Mucosa of gallbladder (tissue), 1 donor: ENCODE measurements at places on chromosomes 7 and 10.

DNA sequence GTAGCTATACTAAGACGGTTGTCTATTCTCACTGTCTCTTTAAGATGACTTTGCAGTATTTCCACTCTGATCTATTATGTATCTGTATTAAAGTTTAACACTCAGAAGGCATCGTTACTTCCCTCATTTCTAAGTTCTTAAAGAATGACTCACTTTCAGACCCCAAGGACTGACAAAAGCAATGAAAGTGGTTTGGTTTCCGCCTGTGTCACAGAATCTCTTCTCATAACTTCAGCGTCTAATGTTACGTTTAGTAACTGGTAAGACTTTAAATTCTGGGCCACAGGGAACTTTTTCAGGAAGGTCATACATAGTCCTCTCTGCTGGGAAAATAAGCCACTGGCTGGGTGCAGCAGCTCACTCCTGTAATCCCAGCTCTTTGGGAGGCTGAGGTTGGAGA, 892.0 kb upstream of the AUTS2 start:
- DNase-seq = no peak

GRCh38 chr7:46156853-46157252, 235.8 kb upstream of the IGFBP3 start:
- DNase-seq = no peak

- no peak for DNase-seq
These were observed 405.5 kb downstream of the RPS24 start for GRCh38 chr10:78438907-78439809.

DNA sequence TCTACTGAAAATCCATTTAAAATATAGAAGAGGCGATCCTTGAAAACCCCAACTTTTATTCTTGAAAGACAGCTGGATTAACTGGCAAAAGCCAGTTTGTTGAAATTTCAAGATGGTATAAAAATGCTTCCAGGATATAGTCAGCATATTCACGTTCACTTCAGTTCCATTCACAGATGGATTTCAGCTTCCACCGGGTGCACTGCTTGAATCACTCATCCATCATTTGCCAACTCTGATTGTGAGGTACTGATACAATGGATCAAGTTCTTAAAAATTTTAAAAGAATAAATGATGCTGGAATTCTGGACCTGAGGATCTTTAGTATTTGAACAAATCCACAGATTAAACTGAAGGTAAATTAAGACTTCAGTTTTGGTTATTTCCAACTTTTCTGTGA, 2.4 kb downstream of the PURB start:
- no peak for DNase-seq

DNA sequence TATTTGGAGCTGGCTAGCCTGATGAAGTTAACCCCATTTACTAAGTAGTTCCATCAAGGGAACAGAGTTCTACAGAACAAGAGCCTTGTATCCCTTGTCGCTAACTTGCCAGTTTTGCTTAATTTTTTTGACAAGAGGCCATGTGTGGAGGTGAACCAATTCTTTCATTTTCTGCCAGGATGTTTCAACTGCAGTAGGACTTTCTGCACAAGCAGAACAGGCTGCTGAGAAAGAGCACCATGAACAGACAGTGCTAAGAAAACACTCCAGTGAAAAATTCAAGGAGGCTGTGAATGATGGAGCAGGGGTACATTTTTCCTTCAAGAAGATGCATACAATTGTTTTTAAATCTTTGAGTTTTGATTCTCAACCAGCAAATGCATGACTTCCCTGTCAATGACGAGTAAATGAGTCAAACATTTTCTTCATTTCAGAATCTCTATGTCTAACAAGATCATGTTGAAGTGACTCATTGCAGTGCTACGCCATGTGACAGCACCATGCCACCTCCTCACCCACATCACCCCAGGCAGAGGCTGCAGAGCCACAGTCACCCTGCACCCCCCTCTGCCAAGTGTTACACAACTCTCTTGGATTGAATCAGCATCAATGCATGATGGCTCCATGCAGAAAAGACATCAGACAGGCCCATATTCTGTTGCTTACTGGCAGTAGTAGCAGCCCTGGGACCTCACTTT, 193.1 kb downstream of the COBL start:
- DNase-seq = peak; percentile 67

GRCh38 chr10:126551202-126551601, 119.3 kb downstream of the C10orf90 start:
- no peak for DNase-seq

DNA sequence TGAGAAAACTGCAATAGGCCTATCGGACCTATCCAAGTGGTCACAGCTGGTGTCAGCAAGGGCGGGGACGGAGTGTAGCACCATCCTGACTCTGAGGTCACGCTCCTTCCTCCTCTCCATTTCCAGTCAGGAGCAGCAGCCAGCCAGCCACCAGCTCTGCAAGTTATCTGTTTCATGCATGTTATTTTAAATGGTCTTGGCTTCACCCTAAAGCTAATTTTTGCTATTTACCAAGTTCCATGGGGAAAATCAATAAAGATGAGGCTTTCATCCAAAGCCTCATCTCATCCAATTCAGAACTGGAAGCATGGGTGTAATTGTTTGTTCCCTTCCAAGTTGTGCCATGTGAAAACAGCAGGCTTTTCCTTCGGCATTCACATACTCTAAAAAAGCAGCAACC, 49.3 kb downstream of the ICA1 start:
- DNase-seq = no peak
